NCI-H1436 (cell line): ENCODE measurements at places on chromosomes 11 and 22.

DNA sequence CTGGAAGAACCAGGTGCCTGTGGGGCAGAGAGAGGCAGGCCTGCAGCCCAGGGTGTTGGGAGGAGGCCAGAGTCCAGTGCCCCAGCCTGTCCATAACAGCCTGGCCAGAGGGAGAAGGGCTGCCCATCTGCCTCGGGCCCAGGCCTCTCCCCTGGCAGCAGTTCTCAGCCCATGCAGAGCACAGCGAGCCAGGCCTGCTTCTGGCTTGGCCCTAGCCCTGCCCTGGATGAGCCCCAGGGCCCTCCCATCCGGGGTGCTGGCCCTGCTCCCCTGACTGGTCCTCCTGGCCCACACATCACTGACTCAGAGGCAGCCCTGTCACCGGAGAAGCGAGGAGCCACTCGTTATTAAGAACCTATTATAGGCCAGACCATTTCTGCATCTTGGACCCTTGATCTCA lies 19.7 kb upstream of the MYRF start:
- DNase-seq = no peak

- DNase-seq = no peak
These were observed 2.0 kb upstream of the LARGE1 start for GRCh38 chr22:33922349-33922681.

- DNase-seq = no peak
These were observed 42.1 kb upstream of the APLNR start for GRCh38 chr11:57279116-57279515.

GRCh38 chr11:34646431-34646830 lies 25.5 kb downstream of the EHF start:
- no peak for DNase-seq

- no peak for DNase-seq
These were observed 43.0 kb upstream of the ZBED5 start for GRCh38 chr11:10900681-10901415.

- no peak for DNase-seq
These were observed 60.2 kb upstream of the WNT11 start for GRCh38 chr11:76266286-76267100.

- no peak for DNase-seq
These were observed 40.4 kb upstream of the ETS1 start for GRCh38 chr11:128627666-128628324.

- DNase-seq = no peak
These were observed 476.9 kb downstream of the MIAT start for GRCh38 chr22:27134315-27134701.
